CD4-positive, alpha-beta T cell treated with Interleukin-17A for 1 hour (primary cell): ENCODE measurements at places on chromosomes 2 and 18.

DNA sequence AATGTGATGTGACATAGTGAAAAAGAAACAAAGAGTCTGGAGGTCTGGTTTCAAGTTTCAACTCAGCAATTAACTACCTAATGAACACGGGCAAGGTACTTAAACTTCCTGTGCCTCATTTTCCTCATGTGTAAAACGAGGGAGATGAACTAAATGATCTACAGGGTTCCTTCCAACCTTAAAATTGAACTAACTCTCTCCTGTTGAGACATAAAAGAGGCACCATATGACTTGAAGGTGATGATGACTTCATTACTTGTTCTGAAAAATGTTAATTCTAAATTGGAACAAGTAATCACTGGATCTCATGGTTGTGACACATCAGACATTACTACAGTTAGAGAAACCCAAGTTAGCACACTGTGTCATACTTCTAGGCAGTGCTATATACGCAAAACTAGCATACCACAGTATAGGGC, 8.9 kb upstream of the REL start:
- DNase-seq = no peak

DNA sequence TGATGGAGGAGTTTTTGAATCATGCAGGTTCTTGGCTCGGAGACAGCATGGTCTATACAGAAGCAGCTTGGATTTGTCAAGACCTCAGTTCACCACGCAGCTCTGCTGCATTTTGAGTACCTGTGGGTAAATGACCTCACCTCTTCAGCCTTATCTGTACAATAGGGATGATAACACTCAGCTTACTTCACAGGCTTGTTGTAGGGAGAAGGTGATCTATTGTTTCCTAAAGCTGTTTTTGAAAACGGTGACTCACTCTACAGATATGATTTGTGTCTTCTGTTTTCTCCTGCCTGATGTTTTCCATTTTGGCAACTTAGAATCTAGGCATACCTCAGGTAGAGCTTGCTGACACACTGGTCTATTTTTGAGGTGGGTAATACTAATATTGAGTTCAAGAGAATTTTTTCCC, 80.3 kb downstream of the FMNL2 start:
- no peak for DNase-seq

GRCh38 chr2:98492441-98492840, 47.8 kb downstream of the INPP4A start:
- no peak for DNase-seq

DNA sequence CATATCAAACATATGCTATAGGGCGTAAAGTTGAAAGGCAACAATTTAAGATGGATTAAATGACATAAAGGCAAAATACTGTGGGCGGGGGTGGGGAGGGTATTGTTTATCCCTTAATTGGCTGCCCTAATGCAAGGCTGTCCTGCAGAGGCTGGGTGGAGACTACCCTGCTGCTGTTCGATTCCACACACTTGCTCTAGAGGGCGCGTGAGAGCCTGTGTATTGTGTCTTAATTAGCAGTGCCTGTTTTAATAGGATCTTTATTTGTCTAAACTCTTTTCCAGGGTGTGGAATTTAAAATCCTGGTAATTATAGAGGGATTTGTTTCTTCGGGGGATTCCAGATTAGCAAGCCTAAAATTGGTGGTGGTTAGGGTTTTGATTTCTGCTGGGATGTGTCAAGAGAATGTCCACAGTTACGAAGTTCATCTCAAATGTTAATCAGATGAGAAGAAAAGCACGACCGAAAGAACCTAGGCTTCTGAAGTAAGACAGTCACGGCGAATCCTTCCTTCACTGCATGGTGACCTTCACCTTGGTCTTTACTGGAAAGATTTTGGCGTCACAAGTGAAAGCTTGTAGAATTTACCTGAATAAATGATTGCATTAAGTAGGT, 103.5 kb upstream of the MAP3K20 start:
- peak; percentile 34 for DNase-seq

GRCh38 chr2:98027538-98027937, 31.8 kb upstream of the TMEM131 start:
- no peak for DNase-seq

DNA sequence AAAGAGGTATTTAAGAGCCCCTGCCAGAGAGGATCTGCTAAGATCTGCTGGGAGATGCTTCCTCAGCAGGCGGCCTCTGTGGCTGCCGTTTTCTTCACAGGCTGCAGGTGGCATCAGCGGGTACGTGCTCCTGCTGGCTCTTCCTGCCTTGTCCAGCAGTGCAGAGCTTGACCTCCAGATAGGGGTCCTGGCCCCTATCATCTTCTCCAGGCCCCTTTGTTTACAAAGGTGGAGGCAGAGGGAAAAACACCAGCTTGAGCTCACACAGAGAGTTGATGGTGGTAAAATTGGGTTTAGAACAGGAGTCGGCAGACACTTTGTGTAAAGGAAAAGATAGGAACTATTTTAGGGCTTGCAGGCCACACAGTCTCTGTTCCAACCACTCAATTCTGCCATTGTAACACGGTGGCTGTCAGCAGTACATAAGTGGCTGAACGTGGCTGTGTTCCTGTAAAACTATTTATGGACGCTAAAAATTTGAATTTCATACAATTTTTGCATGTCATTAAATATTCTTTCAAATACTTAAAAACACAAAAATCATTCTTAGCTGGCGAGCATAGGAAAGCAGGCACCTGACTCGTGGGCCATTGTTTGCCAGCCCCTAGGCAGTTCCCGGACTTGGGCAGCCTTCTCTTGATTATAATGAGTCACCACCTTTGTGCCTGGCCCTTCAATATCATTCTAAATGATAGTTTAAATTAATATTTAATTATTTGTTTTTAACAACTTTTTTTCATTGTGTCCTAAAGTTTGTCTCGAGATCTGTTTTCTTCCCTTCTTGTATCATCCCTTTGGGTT, 98.2 kb upstream of the B3GNT7 start:
- DNase-seq = peak; percentile 29

DNA sequence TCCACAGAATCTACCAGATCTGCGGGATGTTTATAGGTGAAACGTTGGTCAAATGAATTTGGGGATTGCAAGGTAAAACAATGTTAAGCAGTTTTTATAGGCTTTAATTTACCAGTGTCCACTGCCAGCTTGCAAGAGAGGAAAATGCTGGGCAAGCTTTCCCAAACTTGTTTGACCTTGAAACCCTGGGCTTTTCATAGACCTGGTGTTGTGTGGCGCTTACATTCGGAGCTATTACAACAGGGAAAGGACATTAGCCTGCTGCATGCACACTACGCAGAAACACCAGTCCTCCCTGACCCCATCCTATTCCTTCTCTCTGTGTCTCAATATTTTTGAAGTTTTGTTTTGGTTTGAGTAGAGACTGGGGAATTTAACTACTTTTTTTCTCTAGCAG, 59.6 kb upstream of the AGPS start:
- DNase-seq = no peak

DNA sequence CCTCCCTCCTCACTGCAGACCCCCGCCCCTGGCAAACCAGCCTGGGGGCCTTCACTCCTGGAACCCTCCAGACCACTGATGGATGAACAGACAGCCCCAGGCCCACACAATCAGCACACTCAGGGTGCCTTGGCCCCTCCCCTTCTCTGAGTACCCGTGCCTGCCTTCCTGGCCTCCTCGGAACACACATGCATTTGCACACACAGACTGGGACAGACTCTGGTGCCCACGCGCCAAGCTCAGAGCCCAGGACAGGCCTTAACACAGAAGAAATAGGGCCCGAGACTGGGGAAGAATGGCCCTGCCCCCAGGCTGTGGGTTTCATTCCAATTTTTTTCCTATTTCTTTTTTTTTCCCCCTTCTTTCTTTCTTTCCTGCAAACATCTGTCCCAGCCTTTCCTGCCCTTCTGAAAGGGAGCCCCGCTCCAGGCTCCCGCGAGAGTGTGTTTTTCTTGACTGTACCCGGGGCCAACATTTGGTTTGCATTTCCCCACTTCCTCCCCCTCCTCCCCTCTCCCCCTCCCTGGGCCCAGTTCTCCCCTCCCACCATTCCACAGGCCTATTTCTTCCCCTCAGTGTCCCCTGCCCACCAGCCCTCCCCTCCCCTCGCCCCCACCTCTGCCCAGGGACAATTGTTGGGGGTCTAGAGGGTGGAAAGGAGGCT, 618 bp upstream of the TNS1 start:
- no peak for DNase-seq

- DNase-seq = no peak
These were observed 239.7 kb upstream of the TNP1 start for GRCh38 chr2:217099561-217099960.

DNA sequence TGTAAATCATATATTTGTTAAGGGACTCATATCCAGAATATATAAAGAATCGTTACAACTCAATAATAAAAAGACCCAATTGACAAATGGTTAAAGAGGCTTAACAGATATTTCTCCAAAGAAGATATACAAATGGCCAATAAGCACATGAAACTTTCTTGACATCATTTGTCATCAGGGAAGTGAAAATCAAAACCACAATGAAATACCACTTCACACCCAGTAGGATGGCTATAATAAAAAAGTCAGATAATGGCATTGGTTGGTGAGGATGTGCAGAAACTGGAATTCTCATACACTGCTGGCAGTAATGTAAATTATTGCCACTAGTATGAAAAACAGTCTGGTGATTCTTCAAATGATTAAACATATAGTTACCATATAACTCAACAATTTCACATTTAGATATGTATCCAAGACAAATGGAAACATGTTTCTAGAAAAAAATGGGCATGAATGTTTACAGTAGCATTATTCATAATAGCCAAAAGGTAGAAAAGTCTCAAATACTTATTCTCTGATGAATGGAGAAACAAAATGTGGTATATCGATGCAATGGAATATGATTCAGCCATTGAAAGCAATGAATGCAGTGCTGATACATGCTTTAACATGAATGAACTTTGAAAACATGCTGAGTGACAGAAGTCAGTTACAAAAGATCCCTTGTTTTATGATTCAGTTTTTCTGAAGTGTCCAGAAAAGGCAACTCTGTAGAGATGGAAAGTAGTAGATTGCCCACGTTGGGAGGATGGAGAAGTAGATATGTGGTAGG, 304.6 kb upstream of the ZEB2 start:
- no peak for DNase-seq

DNA sequence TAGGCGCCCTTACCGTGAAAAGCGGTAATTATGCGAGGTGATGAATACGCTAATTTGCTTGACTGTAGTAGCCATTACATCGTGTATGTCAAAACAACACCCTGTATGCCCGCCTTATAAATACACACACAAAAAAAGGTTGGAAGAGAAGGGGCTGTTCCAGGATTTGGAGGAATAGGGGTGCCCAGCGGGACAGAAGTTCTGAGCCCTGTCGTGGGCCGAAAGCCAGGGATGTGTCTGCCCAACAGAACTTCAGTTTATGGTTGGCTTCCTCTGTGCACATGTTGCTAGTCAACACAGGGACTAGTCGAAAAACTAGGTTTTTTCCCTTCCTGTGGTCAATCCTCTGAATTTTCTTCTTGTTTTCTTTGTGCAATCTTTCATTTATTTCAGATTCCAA, 182.5 kb downstream of the ACKR3 start:
- DNase-seq = no peak

DNA sequence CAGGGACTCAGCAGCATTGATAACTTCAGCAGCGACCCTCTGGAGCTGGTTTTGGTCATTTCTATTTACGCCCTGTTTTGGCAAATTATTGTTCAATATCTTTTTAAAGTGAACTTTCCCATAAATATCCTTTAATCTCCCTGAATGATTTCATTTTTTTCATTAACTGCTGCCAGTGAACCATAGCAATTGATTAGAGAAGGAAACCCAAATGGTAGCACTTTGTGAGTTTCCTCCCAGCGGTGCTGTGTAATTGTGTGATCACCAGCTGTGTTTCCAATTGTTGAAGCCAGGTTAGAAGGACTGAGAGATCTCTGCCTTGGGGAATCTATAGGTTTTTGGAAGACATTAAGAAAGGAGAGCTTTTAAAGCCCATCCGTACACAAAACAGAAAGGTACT, 16.3 kb downstream of the MAP3K20 start:
- DNase-seq = no peak

GRCh38 chr2:79638954-79639353, 126.1 kb downstream of the CTNNA2 start:
- no peak for DNase-seq

GRCh38 chr2:67574230-67574629, 177.1 kb downstream of the ETAA1 start:
- no peak for DNase-seq

DNA sequence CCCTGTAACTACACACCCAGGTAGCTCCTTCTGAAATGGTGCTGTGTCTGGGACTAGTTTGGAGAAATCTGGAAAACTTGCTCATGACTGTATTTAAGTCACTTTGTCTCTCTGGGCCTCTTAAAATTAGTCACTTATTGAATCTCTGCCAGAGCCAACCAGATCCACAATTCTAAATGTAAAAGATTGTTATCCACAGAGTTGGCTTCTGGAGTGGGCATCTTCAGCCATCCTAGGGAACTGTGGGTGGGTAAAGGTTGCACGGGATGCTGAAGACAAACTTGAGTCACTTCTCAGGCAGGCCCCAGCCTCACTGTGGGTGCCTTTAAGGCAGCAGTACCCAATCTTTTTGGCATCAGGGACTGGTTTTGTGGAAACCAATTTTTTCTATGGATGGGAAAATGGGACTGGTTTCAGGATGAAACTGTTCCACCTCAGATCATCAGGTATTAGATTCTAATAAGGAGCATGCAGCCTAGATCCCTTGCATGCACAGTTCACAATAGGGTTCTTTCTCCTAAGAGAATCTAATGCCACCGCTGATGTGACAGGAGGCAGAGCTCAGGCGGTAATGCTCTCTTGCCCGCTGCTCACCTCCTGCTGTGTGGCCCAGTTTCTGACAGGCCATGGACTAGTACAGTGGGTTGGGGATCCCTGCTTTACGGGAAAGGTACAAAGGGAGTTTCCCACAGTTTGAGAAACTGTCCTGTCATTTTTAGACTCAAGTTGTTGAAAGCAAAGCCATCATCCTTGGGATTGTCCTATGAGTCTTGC, 98.3 kb upstream of the SPRED2 start:
- no peak for DNase-seq

GRCh38 chr2:6864923-6865345, 773 bp downstream of the CMPK2 start:
- DNase-seq = peak; percentile 23

DNA sequence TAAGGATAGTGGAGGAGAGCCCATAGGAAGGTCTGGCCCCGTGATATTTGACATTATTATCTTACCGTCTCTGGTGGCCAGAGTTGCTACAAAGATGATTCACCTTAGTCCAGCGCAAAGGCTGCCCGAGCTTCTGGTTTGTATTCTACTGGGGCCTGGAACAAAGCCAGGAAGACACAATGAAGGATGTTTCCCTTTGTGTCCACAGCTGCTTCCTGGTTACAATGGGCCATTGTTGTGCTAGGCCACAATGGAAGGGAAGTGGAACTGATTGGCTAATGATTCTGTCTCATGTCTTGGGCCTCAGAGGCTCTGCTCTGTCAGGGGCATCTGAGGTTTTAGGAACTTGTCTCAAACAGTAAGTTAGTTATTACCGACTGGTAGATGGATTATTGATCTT, 132.2 kb downstream of the TDRD15 start:
- DNase-seq = peak; percentile 24

- no peak for DNase-seq
These were observed 1.5 kb downstream of the XRCC5 start for GRCh38 chr2:216110620-216111019.

DNA sequence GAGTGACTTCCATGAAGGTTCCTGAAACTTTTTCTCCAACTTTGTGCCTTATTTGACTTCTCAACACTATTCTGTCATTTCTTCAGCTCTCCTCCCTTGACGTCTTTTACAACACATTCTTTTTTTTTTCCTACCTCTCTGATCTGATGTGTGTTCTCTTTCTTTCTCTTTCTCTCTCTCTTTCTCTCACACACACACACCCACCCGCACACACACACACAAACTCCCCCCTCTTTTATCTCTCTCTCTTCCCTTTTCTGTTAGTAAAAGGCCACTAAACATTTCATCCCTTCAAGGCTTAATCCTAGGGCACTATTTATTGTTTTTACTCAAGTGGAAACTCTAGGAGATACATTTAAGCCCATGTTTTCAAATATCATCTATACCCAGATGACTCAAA, 107.8 kb upstream of the CNTNAP5 start:
- no peak for DNase-seq
